ENCODE measurements at places on chromosomes 2 and 18.

- no peak for DNase-seq
These were observed 344.9 kb downstream of the CPS1 start for GRCh38 chr2:210901326-210901725.

GRCh38 chr2:106885971-106886915, at the start of gene ST6GAL2:
ST6GAL2 (minus strand) TSS chr2:106886167; CDS start chr2:106843977, 42,190 bp downstream.
- no peak for DNase-seq

DNA sequence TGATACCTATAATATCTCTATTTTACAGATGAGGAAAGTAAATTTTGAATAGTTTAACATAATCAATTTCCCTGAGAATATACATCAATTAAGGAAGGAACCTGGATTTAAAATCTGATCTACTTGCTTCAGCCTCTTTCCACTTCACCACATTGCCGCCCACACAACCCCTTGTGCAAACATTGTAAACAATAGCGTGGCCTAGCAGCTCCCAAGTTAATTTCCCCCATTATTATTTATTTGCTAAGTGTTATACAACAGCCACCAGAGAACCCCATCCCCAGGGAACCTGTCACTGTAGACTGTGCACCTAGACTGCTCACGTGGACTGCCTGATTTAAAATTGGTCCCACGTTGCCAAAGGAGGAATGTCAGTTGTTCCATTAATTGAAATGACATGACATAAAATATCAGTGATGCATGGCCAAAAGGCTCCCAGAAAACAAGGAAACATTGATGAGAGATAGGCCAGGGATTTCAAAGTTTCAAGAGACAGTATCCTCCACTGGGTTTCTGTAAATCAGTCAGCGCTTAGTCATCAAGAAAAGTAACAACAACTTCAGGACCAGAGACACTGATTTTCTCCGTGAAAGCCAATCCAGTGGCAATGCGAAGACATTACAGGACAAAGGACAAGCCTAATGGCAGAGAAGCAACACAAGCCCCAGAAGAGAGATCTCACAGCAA, 41.3 kb downstream of the SCG2 start:
- no peak for DNase-seq

DNA sequence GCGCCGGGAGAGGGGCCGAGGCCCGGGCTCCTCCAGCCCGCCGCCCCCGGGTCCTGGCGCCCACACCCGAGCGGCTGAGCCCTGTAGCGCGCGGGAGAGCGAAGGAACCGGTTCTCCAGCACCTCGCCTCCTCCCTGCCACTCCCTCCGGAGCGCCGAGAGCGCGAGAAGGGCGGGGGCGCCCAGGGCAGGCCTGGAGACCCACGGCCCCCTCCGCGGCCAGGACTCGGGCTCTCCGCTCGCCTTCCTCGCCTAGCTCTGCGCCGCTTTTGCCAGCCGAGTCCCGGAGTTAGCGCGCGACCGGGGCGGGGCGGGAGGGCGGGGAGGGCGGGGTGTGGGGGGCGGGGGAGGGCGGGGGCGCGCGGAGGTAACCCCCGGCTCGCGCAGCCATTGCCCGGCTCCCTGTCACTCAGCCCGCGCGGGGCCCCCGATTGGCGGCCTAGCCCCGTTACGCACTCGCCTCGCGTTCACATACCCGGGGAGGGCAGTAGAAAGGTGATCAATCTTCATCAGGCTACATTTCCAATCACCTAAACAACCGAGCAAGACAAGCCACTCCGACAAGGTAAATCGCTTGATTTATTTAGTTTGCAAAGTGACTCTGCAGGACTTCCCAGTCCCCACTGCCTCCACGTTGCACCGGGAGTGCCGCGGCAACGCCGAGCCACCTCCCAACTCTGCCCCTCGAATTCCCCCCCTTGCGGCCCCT, at the start of gene OTX1:
TSS of gene OTX1 (plus strand) at position 497 of the 708 bp plus-strand sequence. CDS start 2,161 bp downstream, outside the sequence.
- DNase-seq = no peak

- no peak for DNase-seq
These were observed 44.5 kb downstream of the DDX18 start for GRCh38 chr2:117858892-117859531.

DNA sequence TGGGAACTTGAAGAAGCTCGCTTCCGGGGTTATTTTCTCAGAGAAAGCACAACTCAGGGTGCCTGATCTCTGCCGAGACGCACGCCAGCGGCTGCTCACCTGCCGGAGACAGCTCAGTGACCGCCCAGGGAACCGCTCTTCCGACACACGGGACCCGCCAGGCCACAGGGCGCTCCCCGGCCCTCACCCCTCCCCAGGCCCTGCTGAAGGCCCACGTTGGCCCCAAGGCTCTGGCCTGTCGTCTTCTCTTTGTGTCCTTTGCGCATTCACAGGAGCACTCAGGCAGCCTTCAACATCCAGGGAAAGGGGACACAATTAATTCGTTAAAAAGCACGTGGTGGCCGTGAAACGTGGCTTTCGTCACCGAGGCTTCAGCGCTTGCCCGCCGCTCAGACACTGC, 276.3 kb upstream of the SALL3 start:
- no peak for DNase-seq

GRCh38 chr18:46333431-46334135, 229.4 kb downstream of the HAUS1 start:
- peak; percentile 31 for DNase-seq

DNA sequence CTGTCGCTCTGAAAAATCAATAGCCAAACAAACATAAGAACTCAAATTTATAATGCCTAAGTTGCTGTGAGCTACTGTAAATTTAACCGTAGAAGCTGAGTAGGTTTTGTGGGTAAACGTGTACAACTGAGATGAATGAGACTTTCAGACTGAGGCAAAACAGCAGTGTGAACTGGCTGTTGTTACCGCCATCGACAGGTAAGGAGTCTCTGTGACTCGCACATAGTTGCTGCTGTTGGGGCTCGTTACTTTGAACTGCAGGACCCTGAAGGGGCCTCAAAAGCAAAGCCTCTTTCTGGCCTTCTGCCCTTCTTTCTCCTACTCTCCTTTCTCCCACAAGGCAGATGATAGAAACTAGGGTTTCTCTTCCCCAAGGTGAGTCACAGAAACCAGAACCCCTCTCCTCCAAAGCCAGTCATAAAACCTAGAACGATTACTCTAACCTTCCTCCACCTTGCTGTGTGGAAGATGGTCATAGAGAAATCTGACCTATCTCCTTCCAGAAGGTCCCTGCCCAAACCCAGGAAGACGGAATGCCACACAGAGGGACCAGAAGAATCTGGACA, 101.2 kb downstream of the DLGAP1 start:
- DNase-seq = no peak

DNA sequence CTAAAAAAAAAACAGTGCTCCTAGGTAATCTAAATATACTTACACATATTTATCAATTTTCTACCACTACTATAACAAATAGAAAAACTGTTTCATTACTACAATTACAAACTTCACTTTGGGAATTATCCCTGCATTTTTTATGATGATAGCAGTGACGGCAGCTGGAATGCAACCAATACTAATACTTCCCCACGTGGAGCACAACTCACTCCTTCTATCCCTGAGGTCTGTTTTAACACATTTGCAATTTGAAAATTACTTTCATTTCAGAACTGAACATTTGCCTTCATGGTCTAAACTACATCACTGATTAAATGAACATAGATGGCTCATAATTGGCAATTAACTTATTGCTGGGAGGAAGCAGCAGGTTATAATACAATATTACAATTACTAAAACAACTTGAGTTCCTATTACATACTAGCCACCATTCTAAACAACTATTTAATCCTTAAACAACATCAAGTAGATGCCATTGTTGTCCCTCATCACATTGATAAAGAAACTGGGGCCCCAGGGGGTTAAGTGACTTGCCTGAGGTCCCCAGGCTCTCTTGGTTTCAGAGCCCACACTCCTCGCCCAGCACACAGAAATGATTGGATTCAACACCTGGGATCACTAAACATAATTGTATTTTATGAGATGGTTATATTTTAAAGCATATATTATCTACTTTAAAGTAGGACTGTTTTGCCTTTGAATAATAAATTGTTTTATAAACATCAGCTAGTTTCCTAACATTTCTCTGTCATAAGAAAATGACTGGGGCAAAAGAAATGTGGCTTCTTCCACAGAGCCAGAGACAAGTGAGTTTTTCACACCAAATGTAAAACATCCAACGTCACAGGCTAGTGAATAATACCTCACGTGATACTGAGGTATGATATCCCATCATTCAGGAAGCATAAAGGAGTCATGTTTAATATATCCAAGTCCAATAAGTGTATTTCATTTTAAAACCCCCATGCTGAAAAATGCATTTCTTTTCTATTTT, 6.2 kb downstream of the COLEC12 start:
- DNase-seq = peak; percentile 69

- DNase-seq = no peak
These were observed 30.7 kb upstream of the KLHL14 start for GRCh38 chr18:32803568-32803967.

GRCh38 chr2:114949228-114949804, 506.9 kb downstream of the DPP10 start:
- DNase-seq = no peak

DNA sequence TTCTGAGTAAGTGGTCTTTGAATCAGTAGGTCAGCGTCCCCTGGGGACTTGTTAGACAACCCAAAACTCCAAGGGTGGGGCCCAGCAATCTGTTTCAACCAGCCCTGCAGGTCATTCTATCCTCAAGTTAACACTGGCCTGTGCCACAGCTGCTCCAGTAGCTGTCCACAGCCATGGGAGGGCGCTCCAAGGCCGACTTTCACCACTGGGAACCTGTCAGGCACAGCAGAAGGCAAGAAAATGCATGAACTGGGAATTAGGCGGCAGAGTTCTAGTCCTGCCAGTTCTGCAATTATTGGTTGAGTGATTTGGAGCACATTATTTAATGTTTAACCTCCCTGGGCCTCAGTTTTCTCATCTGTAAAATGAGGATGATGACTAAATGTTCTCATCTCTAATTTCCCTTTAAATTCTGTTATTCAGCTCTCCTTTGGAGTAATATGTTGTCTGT, 17.4 kb upstream of the MRPL33 start:
- peak; percentile 79 for DNase-seq

DNA sequence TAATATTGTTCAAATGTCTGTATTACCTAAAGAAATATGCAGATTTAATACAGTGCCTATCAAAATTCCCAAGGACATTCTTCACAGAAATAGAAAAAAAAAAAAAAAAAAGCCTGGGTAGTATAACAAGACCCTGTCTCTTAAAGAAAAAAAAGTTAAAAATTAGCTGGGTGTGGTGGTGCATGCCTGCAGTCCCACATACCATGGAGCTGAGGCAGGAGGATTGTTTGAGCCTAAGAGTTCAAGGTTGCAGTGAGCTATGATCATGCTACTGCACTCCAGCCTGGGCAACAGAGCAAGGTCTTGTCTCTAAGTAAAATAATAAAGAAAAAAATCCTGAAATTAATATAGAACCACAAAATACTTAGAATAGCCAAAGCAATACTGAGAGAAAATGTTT, 51.9 kb downstream of the SLC16A14 start:
- DNase-seq = no peak

- peak; percentile 92 for DNase-seq
These were observed 76.2 kb upstream of the CHRNA1 start for GRCh38 chr2:174840436-174840835.

DNA sequence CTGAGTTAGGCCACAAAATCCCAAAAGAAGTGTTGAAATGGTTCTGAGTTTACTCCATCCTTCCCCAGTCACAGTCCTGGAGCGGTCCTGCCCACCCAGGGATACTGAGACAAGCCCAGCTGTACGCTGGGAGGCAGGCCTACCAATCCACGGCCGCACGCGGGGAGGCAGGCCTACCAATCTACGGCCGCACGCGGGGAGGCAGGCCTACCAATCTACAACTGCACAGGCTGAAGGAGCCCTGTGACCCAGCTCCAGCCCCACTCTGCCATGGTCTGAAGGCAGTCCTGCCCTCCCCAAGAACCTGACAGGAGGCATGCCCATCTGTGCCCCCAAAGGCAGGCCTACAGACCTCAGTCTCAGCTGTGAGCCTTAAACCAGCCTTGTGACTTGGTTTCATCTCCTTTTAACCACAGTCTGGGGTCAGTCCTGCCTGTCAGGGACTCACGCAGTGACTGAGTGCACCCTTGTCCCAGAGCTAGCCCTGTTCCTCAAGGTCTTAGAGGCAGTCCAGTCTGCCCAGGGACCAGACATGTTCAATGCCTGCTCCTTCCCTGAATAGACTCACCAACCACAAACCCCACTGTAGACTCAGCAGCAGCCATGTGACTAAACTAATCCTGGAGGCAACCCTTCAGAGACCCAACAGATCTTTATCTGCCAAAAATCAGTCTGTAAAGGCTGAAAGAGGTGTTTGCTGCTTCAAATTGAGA, 36.8 kb downstream of the GPC1 start:
- no peak for DNase-seq

DNA sequence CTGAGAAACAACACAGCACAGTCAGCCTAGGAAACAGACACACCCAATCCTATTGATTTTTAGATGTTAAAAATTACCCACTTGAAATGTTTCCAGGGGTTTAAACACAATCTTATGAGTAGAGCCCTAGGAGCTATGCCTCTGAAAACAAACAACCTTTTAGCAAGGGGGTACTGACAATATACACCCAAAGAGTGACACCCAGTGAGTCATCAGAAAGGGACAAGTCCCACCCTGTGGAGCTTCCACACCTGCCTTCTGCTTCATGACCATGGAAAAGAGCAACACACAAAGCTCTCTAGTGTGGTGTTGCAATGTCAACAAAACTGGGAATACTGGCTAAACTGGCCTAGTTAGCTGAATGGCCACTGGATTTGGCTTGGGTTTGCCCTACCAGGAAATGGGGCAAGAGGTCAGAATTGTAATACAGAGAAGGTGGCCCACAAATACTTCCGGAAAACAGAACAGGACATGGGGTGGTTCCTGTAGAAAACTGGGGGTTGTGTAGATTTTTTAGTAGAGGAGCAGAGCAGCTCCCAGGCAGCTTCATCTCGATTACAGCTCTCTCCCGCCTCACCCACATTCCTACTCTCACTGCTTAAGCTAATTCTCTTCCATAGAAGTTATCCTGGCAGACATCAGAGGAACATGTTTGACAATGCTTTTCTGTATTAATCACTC, 98.2 kb downstream of the GAREM1 start:
- no peak for DNase-seq

DNA sequence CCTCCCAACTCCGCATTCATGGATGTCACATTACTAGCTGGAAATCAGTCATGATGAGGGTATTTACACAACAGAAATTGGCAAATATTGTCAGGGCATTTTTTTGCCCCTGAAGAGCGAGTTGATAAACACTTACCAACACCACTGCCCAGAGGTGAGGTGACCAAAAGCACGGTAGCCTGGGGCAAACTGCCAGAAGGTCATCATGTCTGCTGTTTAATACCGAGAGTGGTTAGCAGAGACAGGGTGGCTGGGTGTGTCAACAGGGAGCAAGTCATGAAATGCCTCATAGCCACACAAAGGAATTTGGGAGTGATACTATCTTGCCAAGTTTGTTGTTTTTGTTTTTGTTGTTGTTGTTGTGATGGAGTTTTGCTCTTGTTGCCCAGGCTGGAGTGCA, 37.0 kb upstream of the EPC2 start:
- DNase-seq = no peak

Data from fibroblast of upper back skin (primary cell).